Psoas muscle (tissue), 8 donors: ENCODE measurements at places on chromosomes 3 and 15. TPM values are rescaled to one million over a fixed set of nuclear protein-coding genes. Genes with fewer than 3 reads are reported as not detected.

DNA sequence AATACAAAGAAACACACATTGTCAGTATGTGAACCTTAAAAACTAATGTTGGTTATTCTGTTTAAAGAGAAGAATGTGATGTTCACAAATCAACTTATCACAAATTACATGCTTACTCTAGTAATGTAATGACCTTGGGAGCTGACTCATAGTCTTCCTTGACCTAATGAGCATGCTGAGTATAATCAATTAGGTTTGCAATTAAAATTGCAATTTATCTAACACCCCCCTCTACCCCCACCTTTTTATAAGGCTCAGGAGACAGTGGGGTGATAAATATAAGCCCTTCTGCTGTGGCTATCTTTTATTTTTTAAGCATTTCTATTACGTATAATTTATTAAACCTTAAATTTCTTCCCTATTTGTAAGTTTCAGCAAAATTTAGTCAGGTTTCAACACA lies 947.8 kb upstream of the CFAP20DC start:
- no peaks in the 10 kb centered on the region for H3K36me3 ChIP-seq
- no peaks in the 10 kb centered on the region for H3K27me3 ChIP-seq
- H3K4me1 ChIP-seq, result no peaks in the 10 kb centered on the region
- H3K4me3 ChIP-seq, result no peak overlapping the region
- no peak overlapping the region for H3K27ac ChIP-seq
- no peak for DNase-seq

Gene FBXL2
- polyA plus RNA-seq, result 0.31 TPM

DNA sequence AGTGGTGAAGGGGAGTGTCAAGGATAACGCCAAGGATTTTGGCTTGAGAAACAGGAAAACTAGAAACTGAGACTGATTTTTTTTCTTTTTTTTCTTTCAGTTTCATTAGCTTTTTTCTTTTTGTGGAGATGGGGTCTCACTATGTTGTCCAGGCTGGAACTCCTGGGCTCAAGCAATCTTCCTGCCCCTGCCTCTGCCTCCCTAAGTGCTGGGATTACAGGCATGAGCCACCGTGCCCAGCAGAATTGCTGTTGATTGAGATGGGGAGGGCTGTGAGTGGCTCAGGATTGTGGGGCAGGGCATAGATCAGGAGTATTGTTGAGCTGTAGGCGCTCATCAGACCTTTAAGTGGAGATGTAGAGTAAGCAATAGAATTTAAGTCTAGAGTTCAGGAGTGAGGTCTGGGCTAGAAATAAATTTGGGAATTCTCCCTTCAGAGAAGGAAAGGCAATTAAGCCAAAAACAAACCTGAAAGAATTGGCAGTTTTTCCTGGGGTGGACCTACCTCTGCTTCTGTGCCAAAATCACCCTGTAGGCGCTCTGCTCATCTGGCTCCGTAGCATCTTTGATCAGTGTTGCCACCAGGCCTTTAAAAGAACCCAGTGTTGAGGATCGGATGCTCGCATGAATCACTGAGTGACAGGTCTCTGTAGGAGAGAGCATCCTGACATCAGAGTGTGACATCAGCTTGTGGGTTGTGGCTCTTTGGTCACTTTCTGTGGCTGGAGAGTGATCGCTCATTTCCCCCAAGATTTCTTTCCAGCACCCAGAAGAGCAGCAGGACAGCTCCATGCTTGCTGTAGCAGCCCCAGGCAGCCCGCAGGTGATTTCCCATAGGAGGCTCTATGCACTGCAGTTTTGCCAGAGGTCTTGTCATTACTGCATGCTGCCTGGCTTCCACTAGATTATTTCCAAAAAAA lies 15.8 kb downstream of the ABHD17C start:
- DNase-seq, result no peak
- no peak overlapping the region for H3K27ac ChIP-seq
- no peak overlapping the region for H3K4me3 ChIP-seq
- H3K27me3 ChIP-seq, result no peaks in the 10 kb centered on the region
- no peaks in the 10 kb centered on the region for H3K4me1 ChIP-seq

- H3K4me3 ChIP-seq, result no peak overlapping the region
- H3K27me3 ChIP-seq, result no peaks in the 10 kb centered on the region
- H3K4me1 ChIP-seq, result no peaks in the 10 kb centered on the region
- no peak overlapping the region for H3K27ac ChIP-seq
Measured at GRCh38 chr15:96807361-96807760, 476.9 kb downstream of the NR2F2 start.

DNA sequence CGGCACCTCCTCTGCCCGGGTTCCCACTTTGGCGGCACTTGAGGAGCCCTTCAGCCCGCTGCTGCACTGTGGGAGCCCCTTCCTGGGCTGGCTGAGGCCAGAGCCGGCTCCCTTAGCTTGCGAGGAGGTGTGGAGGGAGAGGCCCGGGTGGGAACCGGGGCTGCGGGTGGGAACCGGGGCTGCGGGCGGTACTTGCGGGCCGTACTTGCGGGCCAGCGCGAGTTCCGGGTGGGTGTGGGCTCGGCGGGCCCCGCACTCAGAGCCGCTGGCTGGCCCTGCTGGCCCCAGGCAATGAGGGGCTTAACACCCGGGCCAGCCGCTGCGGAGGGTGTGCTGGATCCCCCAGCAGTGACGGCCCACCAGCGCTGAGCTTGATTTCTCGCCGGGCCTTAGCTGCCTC lies 14.4 kb upstream of the DAPK2 start:
- no peaks in the 10 kb centered on the region for H3K4me1 ChIP-seq
- H3K27me3 ChIP-seq, result no peaks in the 10 kb centered on the region
- H3K36me3 ChIP-seq, result no peaks in the 10 kb centered on the region
- H3K27ac ChIP-seq, result no peak overlapping the region
- DNase-seq, result no peak
- H3K4me3 ChIP-seq, result no peak overlapping the region

DNA sequence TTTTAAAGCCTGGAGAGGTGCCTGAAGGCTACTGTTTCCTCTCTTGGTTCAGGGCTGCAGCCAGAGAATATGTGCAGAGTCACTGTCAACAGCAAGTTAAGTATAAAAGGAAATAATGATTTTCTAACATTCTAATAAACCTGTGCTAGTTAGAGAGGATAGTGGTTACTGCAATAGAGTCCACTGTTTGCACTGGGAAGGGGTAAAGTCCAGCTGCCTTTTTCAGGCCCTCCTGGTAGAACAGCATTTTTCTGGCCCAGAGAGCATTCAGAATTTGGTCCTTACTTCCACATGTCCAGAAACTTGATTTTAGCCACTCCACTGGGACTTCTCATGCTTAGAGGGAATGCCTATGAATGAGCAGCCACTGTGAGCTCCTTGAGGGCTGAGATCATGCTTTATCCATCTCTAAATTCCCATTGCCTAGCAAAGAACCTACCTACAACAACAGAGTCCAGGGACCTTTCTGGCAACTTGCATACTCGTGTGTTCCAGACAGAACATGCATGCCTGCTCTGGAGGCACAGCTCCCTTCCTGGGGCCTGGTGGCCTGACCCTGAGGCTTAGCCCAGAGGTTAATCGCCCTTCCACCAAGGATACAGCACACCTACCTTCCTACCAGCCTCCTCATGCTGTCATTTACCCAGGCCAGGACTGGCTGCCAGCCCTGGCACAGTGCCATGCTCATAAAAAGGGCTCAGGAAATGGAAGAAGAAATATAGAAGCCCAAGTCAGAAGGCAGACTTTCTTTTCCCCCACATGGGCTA lies 50.3 kb upstream of the ATP13A3 start:
- H3K4me1 ChIP-seq, result peaks cover 9% of the 10 kb centered on the region
- no peaks in the 10 kb centered on the region for H3K27me3 ChIP-seq
- no peaks in the 10 kb centered on the region for H3K36me3 ChIP-seq

Gene RTP4
- polyA plus RNA-seq, result 0.35 TPM

DNA sequence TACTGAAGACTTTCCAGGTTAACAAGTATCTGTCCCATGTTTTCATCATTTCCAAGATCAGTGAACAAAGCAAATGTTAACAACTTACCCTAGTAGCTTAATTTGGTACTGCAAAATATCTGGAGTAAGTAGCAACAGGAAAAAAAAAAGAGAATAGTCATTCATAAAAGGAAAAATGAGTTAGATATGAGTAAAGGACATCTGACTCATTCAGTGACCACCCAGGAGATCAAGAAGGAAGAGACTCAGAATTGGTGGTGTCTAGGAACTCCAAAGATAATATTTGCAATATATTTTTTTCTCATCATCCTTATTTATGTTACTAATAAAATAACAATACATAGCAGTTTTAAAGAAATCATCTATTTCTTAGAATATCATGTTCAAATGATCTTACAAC lies 253.8 kb upstream of the COL8A1 start:
- H3K4me3 ChIP-seq, result no peak overlapping the region
- H3K36me3 ChIP-seq, result no peaks in the 10 kb centered on the region
- no peaks in the 10 kb centered on the region for H3K4me1 ChIP-seq

DNA sequence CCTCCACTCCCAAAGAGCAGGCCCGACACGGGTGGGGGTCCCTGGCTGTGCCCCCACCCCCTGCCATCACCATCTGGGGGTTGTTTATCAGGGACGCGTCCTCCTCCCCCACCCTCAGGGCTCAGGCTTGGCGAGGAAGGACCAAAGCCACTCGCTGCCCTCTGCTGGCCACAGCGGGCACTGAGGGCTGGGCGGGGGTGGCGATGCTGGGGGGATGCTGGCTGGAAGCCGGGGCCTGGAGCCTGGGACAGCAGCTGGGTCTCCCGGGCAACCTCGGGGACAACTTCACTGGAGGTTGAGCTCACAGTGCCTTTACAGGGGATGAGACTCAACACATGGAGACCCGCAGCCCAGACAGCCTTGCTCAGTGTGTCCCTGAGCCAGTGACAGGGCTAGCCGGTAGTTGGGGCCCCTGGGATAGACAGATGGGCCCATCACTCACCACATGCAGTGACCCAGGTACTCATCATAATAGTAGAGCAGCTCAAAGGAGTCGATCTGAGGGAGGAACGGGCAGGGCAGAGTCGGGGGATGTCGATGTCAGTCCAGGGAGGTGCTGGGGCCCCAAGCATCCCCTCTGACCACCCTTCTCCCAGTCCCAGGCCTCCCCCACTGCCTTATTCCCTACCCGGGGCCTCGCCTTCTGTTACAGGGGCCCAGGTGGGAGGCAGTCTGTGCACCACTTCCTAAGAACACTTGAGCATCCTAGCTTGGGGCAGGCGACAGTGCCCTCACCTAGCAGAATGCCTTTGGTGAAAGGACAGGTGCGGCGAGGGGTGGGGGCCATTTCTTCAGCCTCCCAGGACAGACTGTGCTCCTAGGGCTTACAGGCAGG lies 5.9 kb upstream of the CALML4 start:
- H3K36me3 ChIP-seq, result no peaks in the 10 kb centered on the region
- H3K4me1 ChIP-seq, result no peaks in the 10 kb centered on the region
- H3K27ac ChIP-seq, result no peak overlapping the region
- H3K27me3 ChIP-seq, result no peaks in the 10 kb centered on the region
- DNase-seq, result peak; percentile 81
- H3K4me3 ChIP-seq, result no peak overlapping the region

GRCh38 chr3:42876940-42877720 lies 1.5 kb upstream of the CYP8B1 start:
- no peak for DNase-seq
- no peaks in the 10 kb centered on the region for H3K4me1 ChIP-seq
- no peak overlapping the region for H3K27ac ChIP-seq
- no peak overlapping the region for H3K4me3 ChIP-seq

Gene THPO
- 1.2 TPM for polyA plus RNA-seq

DNA sequence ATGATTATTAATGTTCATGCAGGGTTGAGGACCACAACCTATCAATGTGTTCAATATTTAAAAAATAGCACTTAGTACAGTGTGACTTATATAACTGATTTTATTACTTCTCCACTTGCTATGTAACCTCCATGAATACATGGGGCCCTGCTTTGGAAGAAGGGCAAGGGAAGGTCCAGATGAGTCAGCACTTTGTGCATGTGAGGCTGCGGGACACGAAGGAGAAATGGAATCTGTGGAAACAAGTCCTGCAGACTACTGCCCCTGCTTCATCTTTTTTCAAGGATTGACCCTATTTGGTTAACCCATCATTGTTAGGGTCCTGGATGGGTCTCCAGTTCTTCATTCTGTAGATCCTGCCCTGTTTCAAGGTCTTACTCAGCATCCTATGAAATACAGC lies 1.6 kb downstream of the NXPE3 start:
- H3K27me3 ChIP-seq, result no peaks in the 10 kb centered on the region
- DNase-seq, result no peak
- H3K4me3 ChIP-seq, result peak overlapping the region; percentile 95
- peaks cover 3% of the 10 kb centered on the region for H3K36me3 ChIP-seq

DNA sequence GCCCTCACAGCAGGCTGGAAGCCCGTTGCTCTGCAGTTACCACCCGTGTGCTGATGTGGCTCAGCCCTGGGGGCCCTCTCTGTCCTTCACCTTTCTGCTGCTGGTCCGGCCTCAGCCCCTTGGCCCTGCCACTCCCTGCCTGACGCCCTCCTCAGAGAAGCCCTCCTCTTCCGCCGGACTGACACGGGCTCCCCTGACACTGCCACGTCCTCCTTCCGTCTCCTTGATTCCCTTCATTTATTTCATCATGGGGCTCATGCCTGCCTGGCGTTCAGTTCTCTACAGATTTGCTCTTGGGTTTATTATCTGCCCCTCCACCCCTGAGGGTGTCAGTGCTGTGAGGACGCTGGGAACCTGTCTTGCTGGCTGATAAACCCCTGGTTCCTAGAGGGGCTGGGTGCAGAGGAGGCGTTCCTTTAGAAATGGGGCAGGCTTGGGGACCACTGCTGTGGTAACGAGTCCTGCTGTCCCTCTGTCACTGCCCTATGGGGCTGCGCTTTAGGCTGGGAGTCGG lies 19.6 kb downstream of the FBLN2 start:
- no peaks in the 10 kb centered on the region for H3K27me3 ChIP-seq
- H3K27ac ChIP-seq, result peak overlapping the region; percentile 16
- no peak overlapping the region for H3K4me3 ChIP-seq
- peak; percentile 9 for DNase-seq

- H3K4me1 ChIP-seq, result no peaks in the 10 kb centered on the region
- H3K36me3 ChIP-seq, result no peaks in the 10 kb centered on the region
- no peak for DNase-seq
Measured at GRCh38 chr15:89900849-89901248, 7.1 kb upstream of the AP3S2 start.

Gene GOLGA8S
- polyA plus RNA-seq, result 0.01 TPM

Gene MFAP1
- polyA plus RNA-seq, result 17.2 TPM

- H3K27ac ChIP-seq, result no peak overlapping the region
- H3K36me3 ChIP-seq, result no peaks in the 10 kb centered on the region
- DNase-seq, result no peak
- no peaks in the 10 kb centered on the region for H3K4me1 ChIP-seq
- H3K27me3 ChIP-seq, result no peaks in the 10 kb centered on the region
Measured at GRCh38 chr3:60504827-60505457, 746.3 kb downstream of the FHIT start.

Gene TIGIT
- polyA plus RNA-seq, result 0.06 TPM

Gene SETD5
- 34.8 TPM for polyA plus RNA-seq

DNA sequence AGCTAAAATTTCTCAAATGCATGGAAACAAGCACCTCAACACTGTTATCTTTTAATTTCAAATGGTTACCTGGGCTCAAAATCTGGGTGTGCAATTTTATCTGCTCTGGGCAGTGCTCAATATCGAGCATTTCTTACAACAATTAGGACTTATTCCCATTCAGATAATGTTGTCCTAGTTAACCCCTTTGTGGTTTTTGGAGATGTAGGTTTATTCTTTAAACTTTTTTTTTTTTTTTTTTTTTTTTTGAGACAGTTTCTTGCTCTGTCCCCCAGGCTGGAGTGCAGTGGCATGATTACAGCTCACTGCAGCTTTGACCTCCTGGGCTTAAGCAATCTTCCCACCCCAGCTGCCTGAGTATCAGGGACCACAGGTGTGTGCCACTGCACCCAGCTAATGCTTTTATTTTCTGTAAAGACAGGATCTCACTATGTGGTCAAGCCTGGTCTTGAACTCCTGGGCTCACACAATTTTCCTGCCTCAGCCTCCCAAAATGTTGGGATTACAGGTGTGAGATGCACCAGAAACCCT lies 4.4 kb upstream of the ATP2C1 start:
- H3K27ac ChIP-seq, result no peak overlapping the region
- DNase-seq, result no peak
- no peak overlapping the region for H3K4me3 ChIP-seq
- no peaks in the 10 kb centered on the region for H3K36me3 ChIP-seq
